ENCODE measurements at places on chromosomes 3 and 15.

DNA sequence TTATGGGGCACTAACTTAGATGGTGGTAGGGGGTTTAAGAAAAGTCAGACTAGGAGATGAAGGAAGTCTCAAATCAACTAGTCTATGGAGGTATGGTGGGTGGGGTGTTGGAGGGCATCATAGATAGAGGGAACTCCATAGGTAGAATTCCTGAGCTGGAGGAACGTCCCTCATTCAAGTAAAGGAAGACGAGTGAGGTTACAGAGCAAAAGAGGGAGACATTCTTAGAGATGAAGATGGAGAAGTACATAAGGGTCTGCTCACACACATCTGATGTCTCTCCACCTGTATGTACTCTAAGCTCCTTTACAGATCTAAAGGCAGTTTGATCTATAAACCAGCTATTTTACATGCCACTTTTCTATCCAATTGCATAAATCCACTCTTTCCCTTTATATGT is 1.4 kb downstream of the PLSCR1 start:
- no peak for DNase-seq

DNA sequence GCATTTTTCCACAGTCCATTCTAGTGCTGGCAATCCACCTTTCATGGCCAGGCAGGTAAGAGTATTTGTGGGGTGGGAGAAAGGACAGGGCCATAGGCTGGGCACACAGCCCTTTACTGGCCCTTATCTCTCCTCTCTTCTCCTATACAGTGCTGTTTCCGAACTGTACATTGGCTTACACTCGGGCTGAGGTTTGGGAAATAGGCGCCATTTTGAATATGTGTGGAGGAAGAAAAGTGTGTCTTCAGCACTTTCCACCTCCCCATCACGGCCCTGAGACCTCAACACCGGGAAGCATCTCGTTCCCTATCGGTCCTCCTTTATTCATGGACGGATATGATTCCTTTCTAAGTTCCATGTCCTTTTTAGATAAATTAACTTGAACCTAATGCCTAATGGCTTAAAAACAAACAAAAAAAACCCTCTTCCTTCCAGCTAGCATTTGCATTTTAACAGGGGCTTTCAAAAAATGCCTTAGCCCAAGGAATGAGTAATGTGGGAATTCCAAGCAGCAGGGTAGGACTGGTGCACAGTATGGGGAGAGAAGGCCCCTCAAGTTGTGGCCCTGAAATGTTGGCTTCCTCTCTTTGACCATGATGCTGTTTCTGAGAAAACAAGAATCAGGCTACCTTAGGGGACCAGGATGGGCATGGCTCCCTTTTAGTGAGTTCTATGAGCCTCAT is 24.5 kb downstream of the CD86 start:
- DNase-seq, result no peak

DNA sequence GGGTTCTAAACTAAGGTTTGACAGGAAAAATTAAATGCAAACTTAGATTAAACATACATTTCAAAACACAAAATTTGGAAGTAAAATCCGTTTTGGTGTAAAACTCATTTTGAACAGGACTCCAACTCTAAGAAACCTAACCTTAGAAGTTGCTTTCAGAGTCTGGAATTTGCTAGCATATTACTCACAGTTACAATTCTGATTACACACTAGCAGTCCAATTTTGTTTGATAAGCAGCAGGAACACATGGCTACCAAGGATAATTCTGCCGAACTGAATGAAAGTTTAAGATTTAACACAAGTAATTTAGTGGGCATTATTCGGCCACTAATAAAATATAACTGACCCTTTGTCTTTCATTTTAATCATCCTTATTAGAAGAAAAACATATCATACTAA is 49.6 kb downstream of the FRMD5 start:
- no peak for DNase-seq

DNA sequence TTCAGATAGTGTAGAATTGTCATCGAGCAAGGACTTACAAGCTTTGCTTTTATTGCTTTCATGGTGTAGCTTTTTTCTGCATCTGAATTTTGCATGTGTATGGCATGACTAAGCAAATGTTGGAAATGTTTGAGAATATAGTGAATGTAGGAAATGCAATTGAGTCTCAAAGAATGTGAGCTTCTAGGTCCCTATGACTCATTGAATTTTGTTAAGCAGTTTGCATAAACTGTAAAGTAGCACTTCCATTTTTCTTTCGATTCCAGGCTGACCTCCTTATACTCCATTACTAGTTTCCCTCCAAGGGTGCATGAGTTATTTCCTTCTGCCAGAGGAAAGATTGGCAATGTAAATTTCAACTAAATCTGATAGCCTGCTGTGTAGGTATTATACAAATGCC is 619.2 kb downstream of the DIPK2A start:
- DNase-seq, result no peak

- DNase-seq, result no peak
Observed at GRCh38 chr3:49703956-49704355, 14.6 kb downstream of the RNF123 start.

GRCh38 chr3:126540951-126541627 is 17.1 kb downstream of the CHST13 start:
- no peak for DNase-seq

DNA sequence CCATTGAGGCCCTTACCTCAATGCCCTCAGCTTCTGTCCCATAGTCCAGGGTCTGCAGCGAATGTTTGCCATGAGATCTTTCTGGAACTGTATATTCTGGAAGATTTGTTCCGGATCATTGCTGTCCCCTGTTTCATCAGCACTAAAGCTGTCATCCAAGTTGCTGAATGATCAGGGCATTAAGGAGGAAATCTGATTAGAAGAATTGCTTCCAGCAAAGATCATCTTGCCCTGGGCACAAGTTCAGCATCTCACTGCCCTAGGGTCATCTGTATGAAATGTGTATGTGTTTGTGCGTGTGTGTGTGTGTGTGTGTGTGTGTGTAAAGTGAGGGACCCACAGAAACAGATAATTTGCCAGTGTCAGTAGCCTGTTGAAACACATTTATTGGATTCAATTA is 1.4 kb downstream of the TMC3 start:
- DNase-seq, result no peak

DNA sequence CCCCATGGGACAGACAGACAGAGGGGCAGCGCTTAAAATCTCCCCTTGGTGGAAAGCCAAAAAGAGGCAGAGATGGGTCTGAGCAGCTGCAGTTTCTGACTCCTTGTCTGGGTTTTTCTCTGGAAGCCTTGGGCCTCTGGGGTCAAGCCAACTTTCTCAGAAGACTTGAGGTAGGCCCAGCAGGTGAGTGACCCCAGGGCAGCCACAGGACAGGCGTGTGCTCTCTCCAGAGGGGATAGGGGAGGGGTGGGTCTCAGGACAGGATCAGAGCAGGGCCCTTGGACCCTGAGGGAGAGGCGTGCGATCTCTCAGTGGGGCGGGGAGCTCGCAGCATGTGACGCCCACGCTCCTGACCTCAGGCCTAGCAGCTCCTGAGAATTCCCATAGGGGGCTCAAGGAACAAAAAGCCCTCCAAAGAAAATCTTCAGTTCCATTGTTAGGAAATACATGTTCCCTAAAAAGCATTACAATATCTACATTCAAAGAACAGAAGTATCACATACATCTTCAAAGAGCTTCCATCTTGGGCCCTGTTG is 34.6 kb upstream of the DUSP7 start:
- no peak for DNase-seq

- DNase-seq, result no peak
Observed at GRCh38 chr3:177538750-177539730, 341.8 kb upstream of the TBL1XR1 start.

- no peak for DNase-seq
Observed at GRCh38 chr15:39609166-39609916, 28.5 kb downstream of the THBS1 start.

- DNase-seq, result no peak
Observed at GRCh38 chr3:134544316-134544715, 58.5 kb downstream of the CEP63 start.

DNA sequence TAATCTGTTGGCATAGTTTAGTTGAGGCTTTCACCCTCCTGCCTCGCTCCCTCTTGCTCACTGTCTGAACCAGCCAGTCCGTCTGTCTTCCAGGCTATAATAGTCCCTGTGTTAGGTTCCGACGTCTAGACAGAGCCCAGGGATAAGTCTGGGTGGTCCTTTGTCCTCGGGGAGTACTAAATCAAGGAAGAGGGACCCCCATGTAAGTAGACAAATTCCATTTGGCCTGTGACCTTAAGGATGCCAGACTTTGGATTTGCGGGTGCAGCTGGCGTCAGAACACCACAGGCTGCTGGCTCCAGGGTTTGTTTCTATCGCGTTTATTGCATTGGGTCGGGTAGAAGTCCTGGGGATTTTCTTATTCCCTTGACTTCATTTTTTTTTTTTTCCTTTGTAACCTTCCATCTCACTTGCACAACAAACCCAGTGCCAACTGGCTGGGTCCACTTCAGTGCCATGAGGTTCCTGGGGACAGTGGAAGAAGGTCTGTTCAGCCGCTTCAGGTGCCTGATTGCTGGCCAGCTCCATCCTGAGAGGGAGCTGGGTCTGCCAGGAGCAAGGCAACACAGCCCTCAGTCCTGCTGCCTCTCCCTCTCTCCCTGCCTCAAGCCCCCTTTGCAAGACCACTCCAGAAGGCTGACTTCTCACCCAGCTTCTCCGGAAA is 95.4 kb upstream of the KLHL25 start:
- DNase-seq, result no peak

DNA sequence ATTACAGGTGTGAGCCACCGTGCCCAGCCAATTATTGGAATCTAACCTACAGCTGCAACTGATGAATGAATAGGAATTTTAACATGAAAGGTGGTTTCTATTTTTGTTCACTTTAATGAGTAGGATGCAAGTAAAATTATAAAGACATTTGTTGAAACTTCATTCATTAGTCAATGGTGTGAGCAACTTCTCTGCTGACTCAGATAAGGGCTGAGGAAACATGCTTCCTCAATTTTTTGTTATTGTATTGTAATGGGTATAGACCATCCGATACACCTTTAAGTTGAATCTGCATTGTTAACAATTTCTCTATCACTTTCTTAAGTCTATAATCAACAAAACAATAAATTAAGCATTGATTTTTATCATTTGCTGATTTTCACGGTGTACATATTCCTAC is 127.8 kb downstream of the STAG1 start:
- no peak for DNase-seq

GRCh38 chr15:81825136-81825535 is 220.7 kb downstream of the MEX3B start:
- no peak for DNase-seq

GRCh38 chr3:74089814-74090213 is 465.1 kb upstream of the PDZRN3 start:
- DNase-seq, result no peak

DNA sequence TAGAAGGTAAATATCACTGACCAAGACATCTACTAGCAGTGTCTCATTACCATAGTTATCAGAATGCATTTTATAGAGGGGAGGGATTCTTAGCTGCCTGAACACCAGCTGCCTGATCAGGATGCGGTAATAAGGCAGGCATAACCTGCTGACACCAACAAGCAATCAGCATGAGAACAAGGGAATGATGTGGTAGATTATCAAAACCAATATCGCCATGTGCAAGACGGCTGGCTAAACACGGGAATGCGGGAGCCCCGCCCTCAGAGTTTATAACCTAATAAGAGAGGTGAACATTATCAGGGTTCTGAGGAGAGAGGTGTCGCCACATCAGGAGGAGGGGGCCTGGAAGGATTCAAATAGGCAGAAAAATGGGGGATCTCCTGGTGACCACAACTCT is 20.5 kb downstream of the B4GALT4 start:
- DNase-seq, result no peak

- no peak for DNase-seq
Observed at GRCh38 chr15:87419344-87419743, 837.2 kb downstream of the NTRK3 start.

DNA sequence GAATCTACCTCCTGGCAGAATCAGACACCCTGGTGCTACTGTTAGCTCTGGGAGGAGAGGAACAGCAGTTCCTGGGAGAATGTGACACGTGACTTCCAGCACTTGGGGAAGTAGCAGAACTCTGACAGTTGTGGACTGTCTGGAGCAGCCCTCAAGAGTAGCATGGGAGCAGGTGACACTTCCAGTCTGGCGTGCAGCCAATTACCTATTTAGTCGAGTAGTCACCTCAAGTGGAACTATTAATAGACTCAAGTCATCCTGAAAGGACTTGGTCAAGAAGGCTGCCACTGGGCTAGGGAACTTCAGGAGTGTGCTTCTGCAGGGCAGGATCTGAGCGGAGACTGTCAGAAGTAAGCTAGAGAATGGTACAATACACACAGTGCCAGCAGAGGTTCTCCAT is 62.3 kb downstream of the MTHFS start:
- DNase-seq, result no peak

DNA sequence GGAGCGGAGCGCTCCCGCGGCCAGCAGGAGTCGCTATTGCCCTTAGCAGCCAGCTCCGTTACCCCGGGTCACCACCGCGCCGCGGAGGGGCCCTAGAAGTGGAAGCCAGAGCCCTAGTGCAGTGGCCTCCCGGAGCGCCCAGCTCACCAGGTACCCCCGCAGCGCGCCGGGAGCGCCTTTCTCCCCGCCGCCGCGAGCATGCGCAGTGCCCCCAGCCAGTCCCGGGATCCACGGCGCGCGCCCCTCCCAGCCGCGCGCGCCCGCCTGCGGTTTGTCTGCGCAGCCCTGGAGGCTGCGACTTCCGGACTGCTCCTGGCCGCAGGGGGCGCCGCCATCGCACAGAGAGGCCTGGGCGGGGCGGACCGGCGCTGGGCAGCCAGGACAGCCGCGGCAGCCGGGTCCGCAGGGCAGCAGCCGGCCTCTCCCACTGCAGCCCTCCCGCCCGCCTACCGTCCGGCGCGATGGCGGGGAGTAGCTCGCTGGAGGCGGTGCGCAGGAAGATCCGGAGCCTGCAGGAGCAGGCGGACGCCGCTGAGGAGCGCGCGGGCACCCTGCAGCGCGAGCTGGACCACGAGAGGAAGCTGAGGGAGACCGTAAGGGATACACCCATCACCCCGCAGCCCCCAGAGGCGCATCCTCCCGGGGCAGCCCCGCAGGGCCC is 5.7 kb downstream of the TPM1 start:
- DNase-seq, result peak; percentile 96

DNA sequence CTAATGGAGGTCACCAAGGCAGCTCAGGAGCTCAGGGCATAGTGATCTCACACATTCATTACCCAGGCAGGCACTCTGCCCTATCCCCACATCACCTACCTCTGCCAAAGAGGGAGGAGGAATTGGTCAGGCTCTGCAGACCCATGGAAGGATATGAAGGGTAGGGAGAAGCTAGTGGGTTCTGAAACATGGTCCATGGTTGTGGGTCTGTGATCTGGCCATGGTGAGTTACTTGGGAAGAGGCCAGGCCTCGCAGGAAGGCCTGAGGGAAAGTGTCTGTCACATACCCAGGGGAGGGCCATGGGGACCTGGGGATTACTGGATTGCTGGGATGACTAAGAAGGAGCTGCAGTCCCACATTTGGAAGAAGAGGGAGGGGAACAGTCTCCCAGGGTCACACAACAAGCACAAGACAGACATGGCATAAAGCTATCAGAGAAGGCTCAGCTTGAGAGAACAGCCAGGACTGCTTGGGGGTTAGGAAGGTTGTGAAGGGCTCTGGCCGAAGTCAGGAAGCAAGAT is 1.4 kb upstream of the PRSS50 start:
- DNase-seq, result no peak

- peak; percentile 49 for DNase-seq
Observed at GRCh38 chr3:186772281-186772694, 11.1 kb upstream of the EIF4A2 start.

GRCh38 chr3:143754090-143754489 is 94.2 kb downstream of the SLC9A9 start:
- no peak for DNase-seq

Data from SK-N-DZ (cell line).